ENCODE measurements at places on chromosomes 4 and X.

DNA sequence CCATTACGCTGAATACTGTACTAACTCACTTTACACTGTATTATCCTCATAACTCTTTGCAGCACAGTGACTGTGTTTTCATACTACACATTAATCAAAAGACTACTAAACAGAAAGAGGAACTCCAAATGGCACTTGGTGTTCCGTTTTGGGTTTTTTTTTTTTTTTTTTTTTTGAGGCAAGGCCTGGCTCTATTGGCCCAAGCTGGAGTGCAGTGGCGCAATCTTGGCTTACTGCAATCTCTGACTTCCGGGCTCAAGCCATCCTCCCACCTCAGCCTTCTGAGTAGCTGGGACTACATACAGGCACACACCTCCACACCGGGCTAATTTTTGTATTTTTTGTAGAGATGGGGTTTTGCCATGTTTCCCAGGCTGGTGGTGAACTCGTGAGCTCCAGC lies 10.7 kb downstream of the KLHL8 start:
- DNase-seq = no peak

- DNase-seq = peak; percentile 86
Observed at GRCh38 chr4:125123570-125124109, 191.1 kb upstream of the FAT4 start.

DNA sequence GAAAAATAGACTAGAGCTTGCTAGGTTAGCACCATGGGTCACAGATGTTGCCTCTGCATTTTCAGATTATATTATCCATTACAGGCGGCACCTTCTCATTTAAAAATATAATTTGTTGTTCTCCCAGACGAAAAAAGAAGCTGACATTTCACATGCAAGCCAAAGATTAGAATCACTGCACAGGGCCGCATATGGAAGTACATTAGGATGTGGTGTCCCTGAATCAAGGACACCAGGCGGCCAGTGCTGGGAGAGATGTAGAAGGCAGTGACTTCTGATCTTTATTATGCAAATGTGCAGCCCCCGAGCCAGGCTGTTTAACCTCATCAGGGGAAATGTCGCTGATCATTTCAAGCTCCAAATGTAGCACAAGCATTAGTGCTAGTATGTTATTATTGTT lies 22.8 kb downstream of the REELD1 start:
- DNase-seq = no peak

DNA sequence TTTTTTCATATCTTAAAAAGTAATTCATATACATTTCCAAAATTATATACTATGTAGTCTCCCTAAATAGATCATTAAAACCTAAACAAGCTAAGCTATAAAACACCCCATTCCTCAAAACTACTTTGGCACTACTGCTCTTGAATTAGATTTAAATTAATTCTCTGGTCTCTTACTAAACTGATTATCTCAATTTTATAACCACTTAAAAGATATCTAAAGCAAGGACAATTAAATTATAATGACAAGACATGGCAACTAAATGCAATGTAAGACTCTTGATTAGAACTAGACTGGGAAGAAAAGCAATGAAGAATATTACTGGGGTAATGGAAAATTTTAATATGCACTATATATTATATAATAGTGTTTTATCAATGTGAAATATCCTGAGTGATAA lies 27.9 kb downstream of the TMEM184C start:
- DNase-seq = no peak

DNA sequence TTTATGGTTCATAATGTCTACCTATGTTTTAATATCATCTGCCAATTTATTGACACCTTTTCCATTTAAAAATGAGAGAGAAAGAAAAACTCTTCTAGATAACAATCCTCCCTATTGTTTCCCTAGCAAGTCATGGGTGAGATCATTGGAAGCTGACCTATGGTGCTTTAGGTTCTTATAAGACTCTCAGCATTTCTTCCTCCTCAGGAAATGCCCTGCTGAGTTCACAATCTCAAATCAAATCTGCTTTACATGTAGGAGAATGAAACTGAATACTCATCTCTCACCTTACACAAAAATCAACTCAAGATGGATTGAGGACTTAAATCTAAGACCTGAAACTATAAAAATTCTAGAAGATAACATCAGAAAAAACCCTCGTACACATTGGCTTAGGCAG lies 267.4 kb downstream of the RAPGEF2 start:
- no peak for DNase-seq

- DNase-seq = no peak
Observed at GRCh38 chr4:35541146-35541887, 703.0 kb downstream of the ARAP2 start.

GRCh38 chrX:110268886-110269285 lies 49.0 kb downstream of the AMMECR1 start:
- DNase-seq = no peak

DNA sequence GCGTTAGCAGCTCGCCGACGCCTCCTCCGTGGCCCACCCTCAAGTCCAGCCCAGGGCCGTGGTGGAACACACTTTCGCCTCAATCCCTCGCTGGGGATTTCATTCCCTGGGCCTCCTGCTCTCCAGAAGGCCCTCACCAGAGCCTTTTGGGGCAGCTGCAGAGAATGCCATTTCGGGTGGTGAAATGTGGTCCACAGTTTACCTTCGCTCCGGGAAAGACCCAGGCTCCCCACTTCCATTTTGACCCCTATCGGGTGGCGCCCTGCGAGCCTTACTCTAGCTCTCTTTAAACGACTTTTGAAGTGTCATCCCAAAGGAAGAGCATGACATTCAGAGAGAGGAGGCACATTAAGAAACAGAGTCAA lies 496 bp downstream of the SH2D1A start:
- no peak for DNase-seq

- no peak for DNase-seq
Observed at GRCh38 chrX:72083291-72083690, 48.4 kb downstream of the RTL5 start.

DNA sequence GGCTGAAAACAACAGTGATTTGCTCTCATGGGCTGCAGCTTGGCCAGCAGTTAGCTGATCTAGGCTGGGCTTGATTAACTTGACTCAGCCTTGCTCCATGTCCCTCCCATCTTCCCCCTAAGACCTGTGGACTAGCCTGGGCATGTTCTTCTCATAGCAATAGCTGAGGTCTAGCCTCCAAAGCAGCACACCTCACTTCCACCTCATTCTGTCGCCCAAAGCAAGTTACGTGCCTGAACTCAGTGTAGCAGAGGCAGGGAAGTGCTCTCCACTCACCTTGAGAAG lies 62.2 kb downstream of the EVC start:
- DNase-seq = peak; percentile 65

DNA sequence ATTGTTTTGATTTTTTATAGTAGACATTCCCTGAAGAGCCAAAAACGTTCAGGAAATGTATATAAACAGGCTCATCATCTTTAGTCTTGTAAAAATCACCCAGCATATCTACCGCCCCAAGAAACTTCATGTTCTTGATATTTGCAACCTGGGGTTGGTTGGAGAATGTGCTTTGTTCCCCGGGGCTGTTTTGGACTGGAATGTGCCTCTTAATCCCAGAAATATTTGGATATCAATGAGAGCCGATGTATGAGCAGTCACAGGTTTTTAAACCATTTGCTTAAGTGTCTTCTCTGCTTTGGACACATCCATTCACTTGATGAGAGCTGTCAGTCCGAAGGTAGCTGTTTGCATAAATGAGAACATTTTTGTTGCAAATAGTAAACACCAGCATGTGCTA lies 449.7 kb downstream of the PCDH7 start:
- DNase-seq = no peak

DNA sequence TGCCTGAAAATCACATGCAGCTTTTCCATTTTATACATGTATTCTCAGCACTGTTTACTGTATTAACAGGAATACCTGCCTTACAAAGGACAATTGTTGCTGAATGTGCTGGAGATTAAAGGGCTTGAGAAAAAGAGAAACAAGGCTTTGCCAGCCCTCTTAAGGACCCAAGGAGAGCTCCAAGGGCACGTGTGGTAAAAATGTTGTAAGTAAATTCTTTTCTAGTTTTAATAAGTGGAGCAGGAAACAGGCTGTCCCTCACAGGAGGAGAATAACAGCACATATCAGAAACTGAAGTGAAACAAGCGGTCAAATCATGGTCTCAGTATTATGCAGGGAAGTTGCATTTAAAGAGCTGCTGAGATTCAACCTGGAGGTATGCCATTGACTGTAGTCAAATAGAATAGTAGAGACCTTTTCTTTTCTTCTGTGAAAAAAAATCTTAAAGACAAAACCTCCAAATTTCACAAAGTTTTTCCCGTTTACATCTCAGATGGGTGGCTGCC lies 18.5 kb downstream of the IGFBP7 start:
- no peak for DNase-seq

DNA sequence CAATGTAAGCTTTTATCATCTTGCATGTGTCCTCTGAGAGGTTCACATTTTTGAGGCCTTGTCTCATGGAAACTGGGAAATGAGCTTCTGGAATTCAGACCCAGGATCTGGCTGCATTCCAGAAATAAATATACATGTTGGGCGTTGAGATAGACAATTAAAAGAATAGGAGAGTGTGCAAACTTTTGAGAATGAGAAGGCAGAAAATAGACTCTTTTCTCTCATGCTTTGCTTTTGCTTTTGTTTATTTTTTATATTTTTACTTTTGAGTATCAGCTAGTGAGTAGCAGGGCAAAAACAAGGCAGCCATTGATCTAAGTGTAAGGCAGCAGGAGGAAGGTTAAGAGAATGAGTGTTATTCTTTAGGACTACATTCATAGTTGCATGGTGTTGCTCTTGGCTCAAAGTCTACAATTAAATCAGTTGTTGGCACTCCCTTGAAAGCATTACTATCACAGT lies 12.4 kb downstream of the SHROOM3 start:
- DNase-seq = peak; percentile 76

GRCh38 chrX:96703816-96704215 lies 19.2 kb downstream of the DIAPH2 start:
- peak; percentile 14 for DNase-seq

DNA sequence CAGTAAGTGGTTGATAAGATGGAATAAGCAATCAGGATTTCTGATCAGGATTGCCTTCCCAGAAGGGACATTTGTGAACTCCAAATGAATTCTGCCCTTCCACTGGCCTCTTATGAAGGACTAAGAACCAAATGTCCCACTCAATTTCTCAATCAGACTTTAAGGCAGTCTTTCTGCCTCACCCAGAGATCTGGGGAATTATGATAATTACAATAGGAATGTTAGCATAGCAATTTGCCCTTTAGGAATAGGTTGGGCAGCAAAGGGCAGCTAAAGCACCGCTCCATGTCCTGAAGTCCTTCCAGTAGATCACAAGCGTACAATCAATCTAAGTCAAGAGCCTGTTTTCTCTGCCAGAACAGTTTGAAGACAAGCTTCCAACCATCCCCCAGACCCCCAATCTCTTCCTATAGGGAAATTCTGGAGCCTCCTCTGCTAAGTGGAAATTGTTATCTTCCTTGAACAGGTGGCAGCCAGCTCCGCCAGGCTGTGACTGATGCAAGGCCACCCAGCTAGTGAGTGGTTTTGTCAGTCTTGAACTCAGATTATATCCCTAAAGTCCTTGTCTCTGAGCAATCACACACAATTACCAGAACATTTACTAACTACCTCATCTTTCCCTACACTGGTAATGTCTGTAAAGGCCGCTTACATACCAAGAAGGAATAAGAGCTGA lies 18.6 kb downstream of the NKX3-2 start:
- no peak for DNase-seq

GRCh38 chrX:9856588-9856987 lies 70.4 kb downstream of the SHROOM2 start:
- no peak for DNase-seq

- DNase-seq = no peak
Observed at GRCh38 chrX:618761-619450, 11.7 kb upstream of the SHOX start.

DNA sequence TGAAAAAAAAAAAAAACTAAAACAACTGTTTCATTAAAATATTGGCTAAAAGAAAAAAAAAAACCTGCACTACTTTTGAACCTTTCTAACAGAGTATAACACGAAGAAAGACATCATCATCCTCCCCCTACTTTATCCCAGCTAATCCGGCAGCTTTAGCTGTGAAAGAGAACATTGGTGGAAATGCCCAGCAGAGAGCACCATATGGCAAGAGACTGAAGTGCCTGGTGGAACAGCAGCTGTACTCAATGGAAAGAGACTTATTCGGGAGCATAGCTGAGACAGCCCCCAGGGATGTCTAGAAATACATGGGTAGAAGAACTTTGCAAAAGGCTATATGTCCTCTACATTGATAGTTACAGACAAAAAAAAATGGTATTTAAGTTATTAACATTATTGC lies 30.3 kb downstream of the STPG2 start:
- DNase-seq = peak; percentile 26

DNA sequence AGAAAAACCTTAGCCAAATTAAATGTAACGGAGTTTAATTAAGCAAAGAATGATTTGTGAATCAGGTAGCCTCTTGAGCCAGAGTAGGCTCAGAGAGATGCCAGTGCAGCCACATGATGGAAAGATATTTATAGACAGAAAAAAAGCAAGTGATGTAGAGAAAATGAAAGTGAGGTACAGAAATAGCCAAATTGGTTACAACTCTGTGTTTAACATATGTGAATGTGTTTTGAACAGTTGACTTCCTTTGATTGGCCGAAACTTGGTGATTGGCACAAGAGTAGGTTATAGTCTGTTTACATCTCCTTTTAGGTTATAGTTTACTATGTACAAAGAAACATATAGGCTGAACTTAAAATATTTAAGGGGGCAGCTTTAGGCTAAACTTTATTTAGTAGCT lies 459.9 kb upstream of the BOD1L1 start:
- DNase-seq = no peak

GRCh38 chr4:113678641-113679040 lies 82.9 kb downstream of the CAMK2D start:
- peak; percentile 70 for DNase-seq

DNA sequence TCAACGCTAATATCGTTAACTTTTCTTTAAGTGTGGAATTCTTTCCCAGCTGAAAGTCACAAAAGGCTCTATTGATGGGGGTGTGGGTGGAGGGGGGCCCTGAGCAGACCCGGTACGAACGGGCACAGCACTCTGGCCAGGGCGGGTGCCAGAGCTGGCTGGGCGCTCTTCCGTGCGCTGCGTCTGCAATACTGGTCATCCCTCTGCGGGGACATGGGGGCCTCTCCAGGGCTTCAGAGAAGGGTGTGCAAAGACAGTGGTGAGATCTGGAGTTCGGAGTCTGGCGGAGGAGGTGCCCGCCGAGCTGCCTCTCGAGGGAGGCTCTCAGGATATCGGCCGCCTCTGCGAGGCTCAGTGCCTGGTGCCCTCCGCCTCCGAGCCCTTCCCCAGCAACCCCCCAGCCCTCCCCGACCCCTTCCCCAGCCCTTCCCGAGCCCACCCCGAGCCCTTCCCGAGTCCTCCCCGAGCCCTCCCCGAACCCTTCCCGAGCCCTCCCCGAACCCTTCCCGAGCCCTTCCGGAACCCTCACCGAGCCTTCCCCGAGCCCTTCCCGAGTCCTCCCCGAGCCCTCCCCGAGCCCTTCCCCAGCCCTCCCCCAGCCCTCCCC lies 34.3 kb downstream of the FGFRL1 start:
- no peak for DNase-seq

GRCh38 chr4:156018383-156018782 lies 64.7 kb upstream of the CTSO start:
- DNase-seq = no peak

GRCh38 chr4:124890522-124890921 lies 178.0 kb upstream of the ANKRD50 start:
- DNase-seq = peak; percentile 40

All from fibroblast of upper back skin (primary cell).